ENCODE measurements at places on chromosomes 16 and 17.

DNA sequence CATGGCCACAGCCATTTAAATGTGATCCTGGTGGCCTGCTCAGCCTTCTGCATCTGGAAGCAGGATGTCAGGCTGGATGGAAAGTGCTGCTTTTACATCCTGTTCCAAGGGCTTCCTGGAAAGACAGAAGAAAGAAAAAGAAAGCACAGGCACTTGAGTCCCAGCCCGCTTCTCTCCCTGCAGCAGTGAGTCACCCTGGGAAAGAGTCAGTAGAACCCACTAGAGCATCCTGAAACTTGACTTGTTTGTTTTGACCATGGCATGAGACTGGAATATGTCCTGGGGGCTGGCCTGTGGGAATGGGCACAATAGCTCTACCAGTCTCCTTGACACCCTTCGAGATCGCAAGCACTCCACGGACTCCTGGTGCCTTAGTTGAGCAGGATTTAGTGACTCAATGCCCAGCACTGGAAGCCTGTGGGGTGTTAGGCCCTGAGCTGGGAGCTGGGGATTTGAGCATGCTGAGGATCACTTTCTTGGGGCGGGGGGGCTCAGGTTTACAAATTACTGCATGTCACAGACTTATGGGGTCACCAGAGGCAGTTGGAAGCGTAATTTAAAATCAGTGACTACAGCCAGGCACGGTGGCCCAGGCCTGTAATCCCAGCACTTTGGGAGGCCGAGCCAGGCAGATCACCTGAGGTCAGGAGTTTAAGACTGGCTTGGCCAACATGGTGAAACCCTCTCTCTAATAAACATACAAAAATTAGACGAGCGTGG lies 22.1 kb upstream of the GNA13 start:
- DNase-seq = no peak

DNA sequence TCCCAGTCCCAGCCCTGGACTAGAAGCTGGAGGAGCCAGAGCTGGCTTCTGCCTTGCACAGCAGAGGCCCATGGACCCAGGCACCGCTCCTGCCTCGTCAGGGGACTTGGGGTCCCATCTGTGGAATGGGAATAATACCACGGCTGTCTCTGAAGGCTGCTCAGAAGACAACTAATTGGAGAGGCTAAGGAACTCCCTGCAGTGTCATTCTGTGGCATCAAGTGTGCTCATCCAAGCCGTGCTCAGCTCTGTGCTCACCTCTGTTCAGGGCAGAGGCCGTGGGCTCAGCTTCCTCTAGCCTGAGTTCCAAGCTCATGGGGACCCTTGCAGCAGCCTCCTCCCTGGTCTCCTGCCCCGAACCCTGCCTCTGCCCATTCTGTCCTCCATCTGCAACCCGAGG lies 31.8 kb downstream of the BEAN1 start:
- DNase-seq = no peak

DNA sequence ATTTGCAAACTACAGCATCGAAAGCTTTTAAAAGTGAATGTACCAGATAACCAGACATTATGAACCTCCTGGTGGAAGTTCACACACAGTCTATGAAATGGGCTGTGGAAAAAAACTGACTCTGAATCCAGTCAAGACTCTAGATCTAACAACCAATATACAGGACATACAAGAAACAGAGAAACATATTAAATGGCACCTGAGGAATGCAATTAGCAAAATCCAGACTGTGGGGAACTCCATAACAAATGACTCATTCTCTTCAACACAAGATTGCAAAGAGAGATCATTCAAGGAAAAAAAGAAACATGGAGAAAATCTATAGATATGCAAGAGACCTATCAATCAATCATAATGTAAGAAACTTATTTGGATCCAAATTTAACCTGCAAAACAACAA lies 119.0 kb downstream of the MYO1D start:
- no peak for DNase-seq

DNA sequence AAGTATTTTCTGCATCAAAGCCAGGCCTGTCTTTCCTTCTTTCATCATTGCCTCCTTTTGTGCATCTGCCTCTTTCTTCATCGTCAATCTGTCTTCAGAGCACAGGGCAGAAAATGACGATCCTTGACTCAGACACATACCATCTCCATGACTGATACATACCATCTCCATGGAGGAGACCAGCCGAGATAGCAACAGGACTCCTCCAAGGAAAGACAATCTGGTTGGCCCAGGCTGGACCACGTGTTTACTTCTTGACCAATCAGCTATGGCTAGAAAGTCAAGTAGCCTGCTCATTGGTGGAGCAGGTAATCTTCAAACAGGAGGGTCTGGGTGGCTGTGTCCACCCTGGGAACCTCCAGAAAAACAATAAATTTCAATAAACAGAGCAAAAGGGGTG lies 164.6 kb downstream of the CPPED1 start:
- DNase-seq = no peak

GRCh38 chr17:49576088-49576916 lies 631 bp downstream of the NXPH3 start:
- DNase-seq = no peak

DNA sequence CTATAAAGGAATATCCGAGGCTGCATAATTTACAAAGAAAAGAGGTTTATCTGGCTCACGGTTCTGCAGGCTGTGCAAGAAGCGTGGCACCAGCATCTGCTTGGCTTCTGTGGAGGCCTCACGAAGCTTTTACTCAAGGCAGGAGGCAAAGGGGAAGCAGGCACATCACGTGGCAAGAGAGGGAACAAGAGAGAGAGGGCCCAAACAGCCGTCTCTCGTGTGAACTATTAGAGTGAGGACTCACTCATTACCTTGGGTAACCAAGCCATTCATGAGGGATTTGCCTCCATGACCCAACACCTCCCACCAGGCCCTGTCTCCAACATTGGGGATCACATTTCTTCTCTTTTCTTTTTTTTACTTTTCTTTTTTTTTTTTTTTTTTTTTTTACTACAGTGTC lies 7.5 kb upstream of the ALKBH5 start:
- DNase-seq = peak; percentile 72

DNA sequence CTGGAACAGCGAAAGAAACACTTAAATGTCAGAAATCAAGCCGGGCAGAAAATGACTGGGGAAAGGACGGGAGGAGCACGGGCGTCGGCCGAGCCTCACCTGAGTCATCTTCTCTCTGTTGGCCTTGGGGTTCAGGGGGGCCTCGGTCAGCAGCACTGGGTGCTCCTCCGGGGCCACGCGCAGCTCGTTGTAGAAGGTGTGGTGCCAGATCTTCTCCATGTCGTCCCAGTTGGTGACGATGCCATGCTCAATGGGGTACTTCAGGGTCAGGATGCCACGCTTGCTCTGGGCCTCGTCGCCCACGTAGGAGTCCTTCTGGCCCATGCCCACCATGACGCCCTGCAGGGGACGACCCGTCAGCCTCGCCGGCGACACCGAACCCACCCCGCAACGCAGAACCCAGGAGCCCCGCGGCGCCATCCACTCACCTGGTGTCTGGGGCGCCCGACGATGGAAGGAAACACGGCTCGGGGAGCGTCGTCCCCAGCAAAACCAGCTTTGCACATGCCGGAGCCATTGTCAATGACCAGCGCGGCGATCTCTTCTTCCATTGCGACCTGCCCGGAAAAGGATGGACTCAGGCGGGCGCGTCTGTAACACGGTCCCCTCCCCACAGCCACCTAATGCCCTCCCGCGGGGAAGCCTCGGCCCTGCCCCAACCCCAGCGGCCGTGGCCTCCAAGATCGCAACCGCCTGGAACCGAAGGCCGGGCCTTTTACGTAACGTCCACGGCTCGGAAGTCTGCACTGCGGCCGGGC lies 616 bp downstream of the ACTG1 start:
- no peak for DNase-seq
